ENCODE measurements at places on chromosomes 1 and 21.

DNA sequence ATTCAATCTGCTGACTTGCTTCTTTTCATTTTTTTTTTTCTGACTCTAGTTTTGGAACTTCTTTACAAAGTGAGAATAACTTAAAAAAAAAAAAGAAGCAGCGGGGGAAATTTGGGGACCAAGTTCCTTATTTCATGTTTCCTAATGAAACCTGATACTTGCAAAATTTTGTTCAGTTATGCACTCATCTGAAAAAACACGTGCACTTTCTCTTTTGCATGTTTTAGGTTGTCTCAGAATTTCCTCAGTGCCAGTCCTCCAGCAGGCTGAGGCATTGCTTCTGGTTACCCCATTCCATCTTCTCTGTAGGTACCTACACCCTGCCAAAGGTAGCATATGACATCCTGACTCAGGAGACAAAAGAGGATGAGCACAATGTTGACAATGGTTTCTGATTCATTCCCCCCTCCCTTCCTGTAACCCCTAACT lies 299.7 kb downstream of the GRIK1 start:
- no peak for DNase-seq

GRCh38 chr1:61052395-61053225 lies 29.8 kb upstream of the NFIA start:
- DNase-seq, result no peak

- no peak for DNase-seq
Observed at GRCh38 chr1:10615332-10615731, 140.6 kb downstream of the PEX14 start.

DNA sequence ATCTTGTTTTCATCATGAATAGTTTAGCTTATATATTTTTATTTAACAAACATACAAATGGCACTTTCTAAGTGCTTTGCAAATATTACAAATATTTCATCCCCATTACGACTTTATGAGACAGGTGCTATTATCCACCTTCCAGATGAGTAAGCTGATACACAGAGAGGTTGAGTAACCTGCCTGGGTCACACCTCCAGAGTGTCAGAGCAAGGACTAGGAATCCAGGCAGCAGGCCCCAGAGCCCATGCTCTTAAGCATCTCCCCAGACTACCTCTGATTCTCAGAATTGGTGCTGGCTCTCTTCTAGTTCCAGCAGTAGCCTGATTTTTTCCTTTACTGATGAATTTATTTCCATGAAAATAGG lies 40.0 kb downstream of the EPHB2 start:
- no peak for DNase-seq
